Skin of body (tissue), 3 donors: ENCODE measurements at places on chromosomes 1 and 21. TPM values are rescaled to one million over a fixed set of nuclear protein-coding genes. Genes with fewer than 3 reads are reported as not detected.

DNA sequence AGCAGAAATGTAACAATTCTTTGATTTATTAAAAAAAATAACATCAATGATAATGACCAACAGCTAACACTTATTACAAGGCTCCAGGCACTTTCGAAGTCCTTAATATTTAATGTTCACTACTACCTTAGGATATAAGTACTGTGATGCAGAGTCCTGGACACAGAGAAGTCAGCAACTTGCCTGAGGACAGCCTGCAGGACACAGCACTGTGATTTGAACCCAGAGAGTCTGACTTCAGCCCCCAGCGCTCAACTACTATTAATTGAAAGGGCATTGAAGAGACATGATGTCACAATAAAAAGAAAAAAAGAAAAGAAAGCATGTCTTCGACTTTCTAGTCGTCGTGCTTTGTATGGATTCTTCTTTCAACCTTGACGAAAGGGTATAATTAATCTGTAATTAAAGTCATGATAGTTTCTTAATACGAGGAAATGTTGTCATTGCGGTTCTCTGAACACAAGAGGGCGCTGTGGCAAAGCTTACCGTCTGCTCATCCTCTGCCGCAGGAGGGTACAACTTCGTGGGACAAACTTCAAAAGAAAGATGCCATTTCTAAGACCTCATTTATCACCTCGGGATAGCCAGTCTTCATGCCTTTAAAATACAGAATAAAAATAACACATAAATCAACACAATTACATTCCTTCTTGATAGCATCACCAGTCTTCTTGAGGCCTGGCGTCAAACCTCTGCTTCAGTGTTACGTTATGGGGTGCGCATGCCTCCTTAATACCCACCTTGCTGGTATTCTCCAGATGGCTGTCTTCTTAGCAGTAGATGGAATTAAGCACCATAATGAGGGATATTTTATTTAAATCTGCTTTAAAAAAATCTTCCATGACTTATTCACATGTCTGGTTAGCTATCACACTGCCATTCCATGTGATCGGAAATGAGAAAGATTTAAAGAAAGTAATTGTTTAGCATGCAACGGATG is 240.1 kb downstream of the DISC1 start:
- DNase-seq: peak; percentile 39

DNA sequence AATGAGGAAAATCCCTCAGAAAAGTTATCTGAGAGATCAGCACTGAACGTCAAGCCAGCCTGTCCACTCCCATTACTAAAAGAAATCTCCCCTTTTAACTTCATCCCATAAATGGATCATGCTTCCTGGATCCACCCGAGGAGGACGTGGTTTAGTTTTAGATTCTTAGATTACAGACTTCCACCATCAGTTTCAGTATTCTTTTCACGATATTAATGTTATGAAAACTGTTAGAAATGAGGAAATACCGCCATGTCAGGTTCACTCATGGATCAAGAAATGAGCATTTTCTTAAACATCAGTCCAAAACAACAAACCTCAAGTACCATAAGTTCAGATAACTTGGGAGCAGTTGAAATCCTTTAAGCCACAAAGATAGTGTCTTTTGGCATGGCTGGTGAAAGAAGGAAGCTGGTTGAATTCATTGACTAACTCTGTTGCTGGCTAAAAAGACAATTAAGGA is 49.8 kb downstream of the NFIA start:
- DNase-seq: no peak

GRCh38 chr1:89786628-89787214 is 34.1 kb upstream of the LRRC8D start:
- no peak for DNase-seq

DNA sequence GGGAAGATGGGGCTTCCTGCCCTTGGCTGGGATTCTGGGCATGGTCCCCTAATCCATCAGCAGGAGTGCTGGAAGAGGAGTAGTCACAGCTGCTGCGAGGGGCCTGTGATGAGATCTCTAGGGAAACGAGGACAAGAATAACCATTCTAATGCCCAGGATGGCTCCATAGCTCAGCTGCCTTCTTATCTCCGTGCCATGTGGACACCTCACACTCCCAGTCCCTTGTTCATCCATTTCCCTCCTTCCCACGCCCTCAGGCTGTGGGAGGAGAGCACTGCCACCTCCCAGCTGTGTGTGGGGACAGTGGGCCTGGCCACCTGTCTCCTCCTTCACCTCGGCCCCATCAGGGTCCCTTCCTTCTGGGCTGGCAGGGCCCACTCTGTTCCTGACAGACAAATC is 16.1 kb upstream of the ETV3 start:
- no peak for DNase-seq

DNA sequence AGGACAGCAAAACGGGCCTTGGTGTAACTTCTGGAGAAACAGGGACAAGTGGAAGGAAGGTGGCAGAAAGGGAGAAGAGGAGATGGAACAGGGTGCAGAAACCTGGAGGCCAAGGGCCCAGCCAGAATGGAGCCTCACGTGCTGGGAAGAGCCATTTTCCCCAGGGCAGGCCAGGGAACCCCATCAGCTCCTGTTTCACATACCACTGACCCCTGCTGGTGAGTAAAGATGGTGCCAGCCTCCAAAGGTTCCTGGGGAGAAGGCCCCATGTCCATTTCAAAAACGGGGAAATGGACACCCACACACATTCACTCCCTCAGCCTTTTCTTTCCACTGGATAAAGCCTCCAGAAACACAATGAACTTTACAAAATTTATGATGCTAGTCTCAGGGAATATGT is 57.6 kb upstream of the JUN start:
- no peak for DNase-seq

- DNase-seq: peak; percentile 66
These were observed 115.4 kb upstream of the HOOK1 start for GRCh38 chr1:59699227-59699847.

SEC16B gene
- 9.6 TPM for total RNA-seq

FAM131C gene
- total RNA-seq: not detected

- DNase-seq: no peak
These were observed 2.3 kb upstream of the RUNX1 start for GRCh38 chr21:35051287-35051818.

- no peak for DNase-seq
These were observed 899.2 kb downstream of the NCAM2 start for GRCh38 chr21:21897275-21897883.

HSD11B1 gene
- total RNA-seq: 1.6 TPM

DNA sequence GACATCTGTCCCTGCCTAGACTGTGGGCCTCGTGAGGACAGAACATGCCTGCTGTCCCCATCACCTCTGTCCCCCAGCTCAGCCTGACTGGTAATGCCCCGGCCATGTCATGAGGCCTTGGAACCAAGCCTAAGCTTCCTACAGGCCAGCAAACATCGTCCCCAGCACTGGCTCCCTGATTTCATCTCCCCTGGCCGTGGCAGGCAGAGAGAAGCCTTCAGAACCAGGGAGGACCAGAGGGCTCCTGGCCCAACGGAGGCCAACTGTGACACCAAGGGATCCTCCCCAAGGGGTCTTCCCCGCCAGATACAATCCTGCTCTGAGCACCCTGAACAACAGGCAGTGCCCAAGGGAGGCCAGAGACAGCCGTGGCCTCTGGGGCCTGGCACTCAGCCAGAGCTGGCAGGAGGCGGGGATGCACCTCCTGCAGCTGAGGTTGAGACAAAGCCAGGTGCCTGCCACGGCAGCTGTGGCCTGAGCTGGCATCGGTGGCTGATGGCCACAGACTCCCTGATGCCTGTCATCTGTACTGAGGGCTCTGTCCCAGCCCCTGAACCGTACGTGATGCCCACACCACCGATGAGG is 9.9 kb upstream of the NPHP4 start:
- no peak for DNase-seq

DNA sequence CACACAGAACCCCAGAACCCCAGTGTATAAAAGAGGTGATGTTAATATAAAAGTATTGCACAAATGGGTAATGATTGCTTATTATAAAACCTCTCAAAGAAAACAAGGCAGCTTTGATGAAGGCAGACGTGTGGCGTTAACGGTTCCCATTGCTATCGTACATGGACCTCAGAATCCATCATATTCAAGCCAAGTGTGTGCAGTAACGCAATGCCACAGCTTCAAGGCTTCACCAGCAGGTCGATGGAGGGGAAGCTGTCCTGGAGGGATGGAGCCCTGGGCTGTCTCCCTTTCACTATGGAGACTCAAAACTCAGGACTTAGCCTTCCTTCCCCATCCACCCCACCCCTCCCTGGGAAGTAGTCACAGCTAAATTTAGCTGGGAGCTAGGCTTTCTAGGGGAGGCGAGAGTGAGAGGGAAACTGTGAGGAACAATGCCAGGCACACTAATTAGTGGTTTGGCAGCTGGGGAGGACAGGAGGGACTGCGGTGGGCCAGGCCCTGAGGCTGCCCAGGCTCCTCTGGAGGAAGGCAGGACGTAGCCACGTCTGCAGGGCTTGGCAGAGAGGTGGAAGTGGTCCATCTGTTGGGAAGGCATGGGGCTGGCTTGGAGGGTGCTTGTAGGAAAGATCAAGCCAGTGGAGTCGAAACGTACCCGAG is 121.2 kb downstream of the HMGB4 start:
- DNase-seq: no peak
